ENCODE measurements at places on chromosomes 11 and 22.

DNA sequence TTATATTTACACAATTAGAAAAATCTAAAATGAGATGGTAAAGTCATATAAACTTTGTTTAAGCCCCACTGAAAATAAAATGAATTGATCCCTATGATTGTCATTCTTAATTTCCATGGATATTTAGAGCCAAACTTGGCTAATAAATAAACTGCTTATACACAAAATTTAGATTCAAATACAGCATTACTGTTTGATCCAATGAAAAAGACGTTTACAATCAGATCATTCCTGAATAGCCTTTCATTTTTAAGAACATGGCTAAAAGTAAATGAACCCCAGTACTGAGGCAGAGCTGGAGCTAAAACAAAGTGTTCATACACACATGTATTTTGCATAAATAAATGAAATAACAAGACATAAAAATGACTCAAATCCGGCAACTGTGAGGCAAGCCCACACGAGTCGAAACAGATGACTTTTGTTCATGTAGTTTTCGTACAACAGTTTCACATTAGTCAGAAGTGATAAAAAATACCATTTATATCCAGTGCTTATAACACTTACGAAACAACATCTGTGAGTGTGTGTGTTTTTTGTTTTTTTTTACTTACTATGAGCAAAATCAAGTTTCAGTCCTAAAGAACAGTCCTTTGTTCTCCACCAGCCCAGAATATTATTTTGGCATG, 386.5 kb downstream of the SOX6 start:
- no peak for DNase-seq

DNA sequence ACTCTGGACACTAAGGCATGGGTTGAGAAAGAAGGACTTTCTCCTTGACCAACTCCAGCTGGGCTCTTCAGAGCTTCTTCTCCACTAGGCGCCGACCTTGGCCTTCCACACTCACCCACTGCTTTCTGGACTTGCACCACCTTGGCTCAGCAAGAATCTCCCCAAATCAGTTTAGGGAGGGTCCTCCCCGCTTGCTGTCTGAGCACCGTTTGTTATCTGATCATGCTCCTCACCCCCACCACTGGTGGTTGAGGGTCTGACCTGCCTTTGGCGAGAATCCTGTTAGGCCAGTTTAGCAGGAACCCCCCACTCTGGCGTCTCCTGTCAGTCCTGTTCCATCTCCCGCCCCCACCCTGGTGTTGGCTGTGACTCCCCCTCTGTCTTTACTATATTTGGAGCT, 10.4 kb downstream of the APOL2 start:
- no peak for DNase-seq

DNA sequence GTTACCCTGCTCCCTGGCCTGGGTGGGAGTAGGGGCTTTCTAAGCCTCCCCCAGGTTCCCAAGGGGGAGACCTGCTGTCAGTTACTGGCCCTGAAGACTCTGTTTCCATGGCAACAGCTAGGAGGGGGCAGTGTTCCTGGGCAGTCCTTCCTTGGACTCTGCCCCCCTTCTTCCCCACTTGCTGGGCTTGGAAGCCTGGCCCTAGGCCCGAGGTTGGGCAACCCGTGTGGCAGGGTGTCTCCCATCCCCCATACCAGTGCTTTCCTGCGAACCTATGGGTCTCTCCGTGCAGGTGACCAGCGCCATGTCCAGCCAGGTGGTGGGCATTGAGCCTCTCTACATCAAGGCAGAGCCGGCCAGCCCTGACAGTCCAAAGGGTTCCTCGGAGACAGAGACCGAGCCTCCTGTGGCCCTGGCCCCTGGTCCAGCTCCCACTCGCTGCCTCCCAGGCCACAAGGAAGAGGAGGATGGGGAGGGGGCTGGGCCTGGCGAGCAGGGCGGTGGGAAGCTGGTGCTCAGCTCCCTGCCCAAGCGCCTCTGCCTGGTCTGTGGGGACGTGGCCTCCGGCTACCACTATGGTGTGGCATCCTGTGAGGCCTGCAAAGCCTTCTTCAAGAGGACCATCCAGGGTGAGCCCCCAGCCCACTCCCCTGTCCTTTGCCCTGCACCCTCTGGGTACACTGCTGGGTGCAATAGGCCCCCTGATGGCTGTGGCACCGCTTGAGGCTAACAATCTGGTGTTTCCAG, 1.7 kb downstream of the ESRRA start:
- DNase-seq = no peak

DNA sequence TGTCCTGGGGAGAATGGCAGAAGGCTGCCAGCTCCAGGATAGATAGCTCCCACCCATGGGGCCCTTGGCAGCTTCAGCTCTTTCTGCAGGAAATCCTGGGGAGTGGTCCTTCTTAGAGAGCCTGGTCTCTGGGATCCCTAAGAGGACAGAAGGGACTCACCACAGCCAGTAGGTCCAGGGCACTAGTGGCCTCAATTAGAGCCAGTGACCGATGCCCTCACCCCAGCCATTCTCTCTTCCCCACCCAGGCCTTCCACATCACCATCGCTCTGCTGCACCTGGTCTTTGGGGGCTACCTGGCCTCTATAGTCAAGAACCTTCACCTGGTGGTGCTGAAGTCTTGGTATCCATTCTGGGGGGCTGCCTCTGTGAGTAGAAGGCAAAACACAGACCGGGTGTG, 5.6 kb downstream of the MS4A10 start:
- DNase-seq = no peak

DNA sequence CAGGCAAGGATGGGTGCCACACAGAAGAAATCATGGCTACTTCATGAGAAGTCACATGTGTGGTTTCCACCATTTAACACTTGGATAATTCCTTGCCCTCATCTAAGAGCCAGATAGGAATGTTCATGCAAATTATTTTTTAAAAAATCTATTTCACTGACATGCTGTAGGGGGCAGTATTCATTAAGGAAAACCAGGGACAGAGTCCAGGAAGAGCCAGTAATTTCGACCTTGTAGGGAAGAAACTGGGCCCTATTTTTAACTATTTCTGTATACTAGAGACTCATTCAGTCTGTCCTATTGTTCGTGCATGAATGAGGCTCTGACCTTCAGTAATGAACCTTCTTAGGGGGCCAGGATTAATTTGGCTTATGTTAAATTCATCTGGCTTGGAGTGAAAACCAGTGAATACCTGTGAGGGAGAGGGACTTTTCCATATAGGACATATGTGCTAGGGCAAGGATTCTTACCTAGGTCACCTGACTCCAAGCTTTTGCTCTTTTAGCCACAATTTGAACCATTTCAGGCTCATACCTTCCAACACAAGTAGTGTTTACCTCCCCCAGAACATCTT, 192.7 kb downstream of the NAV2 start:
- no peak for DNase-seq

DNA sequence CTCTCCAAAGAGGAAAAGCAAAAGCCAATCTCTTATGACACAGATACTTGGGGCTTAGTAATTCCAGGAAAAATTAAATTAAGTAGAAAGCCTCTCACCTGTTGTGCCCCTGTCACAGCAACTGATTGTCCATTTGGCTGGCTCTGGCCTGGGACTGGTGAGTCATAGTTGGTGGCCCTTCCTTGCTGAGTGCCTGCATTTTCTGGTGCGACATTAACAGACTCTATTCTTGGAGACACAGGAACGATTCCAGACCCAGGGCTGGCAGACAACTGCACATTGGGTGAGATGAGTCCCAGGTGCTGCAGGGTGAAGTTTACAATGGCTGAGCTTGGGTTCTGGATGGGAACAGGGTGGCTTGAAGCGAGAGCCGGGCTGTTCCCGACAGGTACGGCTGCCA, 15.6 kb downstream of the E2F8 start:
- no peak for DNase-seq

GRCh38 chr11:133172349-133172748, 360.0 kb downstream of the OPCML start:
- DNase-seq = no peak

DNA sequence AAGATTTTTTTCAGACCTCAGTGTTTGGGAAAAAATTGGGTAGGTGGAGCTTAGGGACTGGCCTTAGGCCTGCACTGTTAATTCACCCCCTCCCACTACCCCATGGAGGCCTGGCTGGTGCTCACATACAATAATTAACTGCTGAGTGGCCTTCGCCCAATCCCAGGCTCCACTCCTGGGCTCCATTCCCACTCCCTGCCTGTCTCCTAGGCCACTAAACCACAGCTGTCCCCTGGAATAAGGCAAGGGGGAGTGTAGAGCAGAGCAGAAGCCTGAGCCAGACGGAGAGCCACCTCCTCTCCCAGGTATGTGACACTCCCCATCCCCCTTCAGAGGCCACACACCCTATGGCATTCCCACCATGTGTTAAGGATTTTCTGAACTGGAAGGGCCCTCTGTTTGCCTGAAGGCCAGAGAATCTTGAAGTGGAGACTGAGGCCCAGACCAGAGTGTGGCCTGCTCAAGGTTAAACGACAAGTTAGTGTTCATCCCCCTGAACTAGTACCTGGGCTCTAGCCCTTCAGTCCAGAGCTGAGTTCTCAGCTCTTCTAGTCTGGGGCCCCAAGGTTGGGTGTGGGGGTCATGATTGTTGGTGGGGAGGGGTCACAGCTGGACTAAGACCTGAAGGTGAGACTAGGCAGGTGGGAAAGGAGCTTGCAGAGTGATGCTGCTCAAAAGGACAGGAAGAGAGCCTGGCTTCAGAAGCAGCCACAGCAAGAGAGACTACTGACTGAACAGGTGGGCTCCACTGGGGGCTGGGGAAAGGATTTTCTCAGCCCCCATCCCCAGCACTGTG, 2.3 kb upstream of the FOLR1 start:
- no peak for DNase-seq

- no peak for DNase-seq
These were observed 13.2 kb upstream of the LINC01488 start for GRCh38 chr11:69468221-69468620.

GRCh38 chr11:39804271-39804670, 1655.2 kb downstream of the LRRC4C start:
- DNase-seq = no peak

DNA sequence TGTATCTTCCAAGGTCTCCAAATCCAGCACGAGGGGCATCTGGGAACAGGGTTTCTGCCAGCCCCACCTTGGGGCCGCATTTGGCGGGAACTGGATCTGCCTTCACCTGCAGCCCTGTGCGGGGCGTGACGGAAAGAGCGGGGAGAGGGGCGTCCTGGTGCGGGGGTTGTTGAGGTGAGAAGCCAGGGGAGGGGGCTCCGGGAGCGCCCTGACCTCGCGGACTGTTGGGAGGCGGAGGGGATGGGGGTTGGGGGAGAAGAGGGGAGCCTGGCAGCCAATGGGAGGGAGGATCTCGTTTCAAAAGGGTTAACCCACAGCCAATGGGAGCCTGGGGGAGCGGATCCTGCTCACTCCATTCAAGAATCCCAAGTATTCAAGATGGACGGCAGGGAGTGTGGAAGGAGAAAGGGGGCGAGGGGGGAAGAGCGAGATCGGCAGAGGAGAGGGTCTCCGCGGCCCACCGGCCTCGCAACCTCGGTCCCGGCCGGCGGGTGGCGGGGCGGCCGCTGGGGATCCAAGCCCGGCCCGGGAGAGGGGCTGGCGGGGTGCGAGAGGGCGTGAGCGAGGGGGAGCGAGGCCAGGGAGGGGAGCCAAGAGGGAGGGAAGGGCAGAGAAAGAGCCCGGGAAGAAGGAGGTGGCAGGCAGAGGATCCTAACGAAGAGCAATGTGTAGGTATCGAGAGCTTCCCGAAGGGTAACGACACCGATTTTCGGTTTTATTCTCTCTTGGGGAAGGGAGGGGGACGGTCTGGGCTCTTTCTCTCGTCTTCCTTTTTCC, 11.5 kb downstream of the YPEL4 start:
- DNase-seq = peak; percentile 96

DNA sequence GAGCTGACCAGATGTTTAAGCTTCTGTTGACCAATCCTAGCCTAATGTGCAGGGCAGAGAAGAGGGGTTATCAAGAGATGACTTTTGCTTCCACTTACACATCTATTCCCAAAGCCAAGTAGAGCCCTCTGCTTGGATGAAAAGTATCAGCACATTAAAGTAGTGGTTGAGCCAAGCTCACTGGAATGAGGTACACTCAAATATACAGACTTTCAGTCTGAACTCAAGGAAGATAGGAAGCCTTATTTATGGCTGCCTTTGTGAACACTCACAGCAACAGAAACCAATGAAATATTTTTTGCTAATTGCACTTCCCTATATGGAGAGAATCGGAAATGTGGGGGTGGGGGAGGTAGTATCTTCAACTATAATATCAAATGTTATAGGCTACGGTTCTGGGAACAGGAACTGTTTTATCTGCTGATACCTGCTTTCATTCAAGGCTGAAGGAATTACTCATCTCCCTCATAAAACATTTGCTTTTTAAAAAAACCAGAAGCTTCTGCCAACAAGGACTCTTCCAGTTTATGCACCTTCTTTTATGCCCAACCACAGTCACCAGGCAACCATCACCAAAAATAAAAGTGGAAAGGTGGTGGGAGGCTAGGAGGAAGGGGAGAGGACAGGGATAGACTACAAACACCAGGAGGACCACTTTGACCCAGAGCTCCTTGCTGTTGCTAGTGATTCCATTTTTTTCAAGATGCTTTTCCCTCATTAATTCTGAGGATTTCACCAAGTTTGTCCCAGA, 91.2 kb downstream of the CLPB start:
- no peak for DNase-seq

GRCh38 chr11:121199516-121199915, 93.1 kb upstream of the SC5D start:
- no peak for DNase-seq

GRCh38 chr22:36649066-36649465, 54.5 kb downstream of the CACNG2 start:
- DNase-seq = no peak

DNA sequence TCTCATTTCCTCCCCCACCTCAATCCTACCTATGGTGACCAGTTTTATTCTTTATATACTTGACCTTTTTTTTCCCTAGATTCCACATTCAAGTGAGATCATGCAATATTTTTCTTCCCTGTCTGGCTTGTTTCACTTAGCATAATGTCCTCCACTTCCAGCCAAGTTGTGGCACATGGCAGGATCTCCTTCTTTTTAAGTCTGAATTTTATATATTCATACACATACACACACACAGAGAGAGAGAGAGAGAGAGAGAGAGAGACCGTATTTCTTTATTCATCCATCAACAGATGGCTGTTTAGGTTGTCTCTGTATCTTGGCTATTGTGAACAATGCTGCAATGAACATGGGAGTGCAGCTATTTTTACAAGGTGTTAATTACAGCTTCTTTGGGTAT, 1.4 kb downstream of the POU2AF2 start:
- no peak for DNase-seq

- DNase-seq = no peak
These were observed 28.5 kb downstream of the IMMP1L start for GRCh38 chr11:31480930-31481329.

- DNase-seq = no peak
These were observed 22.1 kb downstream of the OR8G5 start for GRCh38 chr11:124278261-124278660.

DNA sequence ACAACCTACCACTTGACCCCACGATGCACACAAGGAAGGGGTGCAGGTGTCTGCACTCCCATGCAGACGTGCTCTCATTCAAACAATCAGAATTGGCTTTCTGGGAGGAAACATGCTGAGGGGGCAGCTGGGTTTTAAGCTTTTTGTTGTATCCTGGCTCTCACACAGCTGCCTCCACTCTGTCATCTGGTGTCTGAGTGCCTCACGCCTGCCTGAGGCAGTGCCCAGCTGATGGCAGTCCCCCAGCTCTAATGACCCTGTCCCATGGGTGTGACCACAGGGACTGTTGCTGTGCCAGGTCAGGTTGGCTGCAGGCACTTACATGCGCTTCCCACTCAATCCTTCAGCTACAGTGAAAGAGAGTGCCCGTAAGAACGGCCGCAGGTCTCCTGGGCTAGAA, 53.7 kb downstream of the ARFGAP3 start:
- no peak for DNase-seq

GRCh38 chr11:67629386-67630227, at the start of gene NUDT8:
Gene NUDT8 (minus strand): TSS chr11:67629937. CDS start chr11:67629911, 26 bp downstream.
- peak; percentile 79 for DNase-seq

- DNase-seq = no peak
These were observed 9.9 kb downstream of the CTSC start for GRCh38 chr11:88327462-88328143.

- no peak for DNase-seq
These were observed 8.1 kb downstream of the TSSC4 start for GRCh38 chr11:2408671-2409070.
